Left ventricle myocardium inferior (tissue), 1 donor: ENCODE measurements at places on chromosomes 1 and 21.
A peak's percentile ranks its signal among the peaks of the same experiment; 100 is the strongest.

DNA sequence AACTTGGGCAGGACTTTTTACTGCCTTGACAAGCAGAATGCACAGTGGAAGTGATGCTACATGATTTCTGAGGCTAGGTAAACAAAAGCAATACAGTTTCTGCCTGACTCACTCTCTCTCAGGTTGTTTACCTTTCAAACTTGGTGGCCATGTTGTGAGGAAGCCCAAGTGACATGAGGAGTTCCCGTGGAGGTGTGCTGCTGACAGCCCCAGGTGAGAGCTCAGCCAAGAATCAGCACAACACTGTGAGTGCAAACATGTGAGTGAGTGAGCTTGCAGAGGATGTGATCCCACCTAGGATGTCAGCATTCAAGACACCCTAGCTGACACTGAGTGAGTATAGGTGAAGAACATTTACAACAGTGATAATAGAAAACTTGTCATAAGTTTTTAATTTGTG, 71.1 kb upstream of the IFNAR2 start:
- H3K27ac ChIP-seq: no peak overlapping the region
- no peaks in the 10 kb centered on the region for H3K4me1 ChIP-seq
- H3K36me3 ChIP-seq: no peaks in the 10 kb centered on the region
- H3K27me3 ChIP-seq: peaks cover 45% of the 10 kb centered on the region

GRCh38 chr1:5497503-5497902, 494.7 kb downstream of the NPHP4 start:
- H3K36me3 ChIP-seq: no peaks in the 10 kb centered on the region
- no peak for DNase-seq
- H3K4me1 ChIP-seq: no peaks in the 10 kb centered on the region
- H3K4me3 ChIP-seq: no peak overlapping the region
- H3K27ac ChIP-seq: no peak overlapping the region

DNA sequence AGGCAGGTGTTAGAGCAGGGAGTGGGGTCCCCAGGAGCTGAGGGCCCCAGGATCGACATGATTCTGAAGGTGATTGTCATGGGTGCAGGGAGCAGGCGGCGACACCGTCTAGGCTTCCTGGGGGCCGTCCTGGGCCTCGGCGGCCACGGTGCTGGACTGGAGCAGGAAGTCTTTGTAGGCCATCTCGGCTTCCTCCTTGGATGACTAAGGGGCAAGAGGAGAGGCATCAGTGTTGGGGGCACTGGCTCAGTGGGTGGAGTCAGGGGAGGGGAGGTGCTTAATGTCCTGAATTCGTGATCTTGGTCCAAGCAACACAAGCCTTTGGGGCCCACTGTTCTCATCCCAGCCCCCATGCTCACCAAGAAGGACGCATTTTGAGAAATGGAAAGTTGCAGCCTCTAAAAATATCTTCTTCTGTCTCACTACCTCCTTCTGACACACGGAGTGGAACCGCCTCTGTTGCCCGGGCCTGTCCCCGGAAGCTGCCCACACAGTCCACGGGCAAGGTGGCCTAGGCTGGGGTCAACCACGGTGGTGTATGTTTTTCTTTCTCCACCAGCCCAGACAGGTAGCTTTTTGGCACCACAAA, 8.6 kb upstream of the FCMR start:
- no peak for DNase-seq
- H3K36me3 ChIP-seq: no peaks in the 10 kb centered on the region
- no peaks in the 10 kb centered on the region for H3K27me3 ChIP-seq
- H3K4me1 ChIP-seq: peaks cover 5% of the 10 kb centered on the region
- H3K4me3 ChIP-seq: no peak overlapping the region

DNA sequence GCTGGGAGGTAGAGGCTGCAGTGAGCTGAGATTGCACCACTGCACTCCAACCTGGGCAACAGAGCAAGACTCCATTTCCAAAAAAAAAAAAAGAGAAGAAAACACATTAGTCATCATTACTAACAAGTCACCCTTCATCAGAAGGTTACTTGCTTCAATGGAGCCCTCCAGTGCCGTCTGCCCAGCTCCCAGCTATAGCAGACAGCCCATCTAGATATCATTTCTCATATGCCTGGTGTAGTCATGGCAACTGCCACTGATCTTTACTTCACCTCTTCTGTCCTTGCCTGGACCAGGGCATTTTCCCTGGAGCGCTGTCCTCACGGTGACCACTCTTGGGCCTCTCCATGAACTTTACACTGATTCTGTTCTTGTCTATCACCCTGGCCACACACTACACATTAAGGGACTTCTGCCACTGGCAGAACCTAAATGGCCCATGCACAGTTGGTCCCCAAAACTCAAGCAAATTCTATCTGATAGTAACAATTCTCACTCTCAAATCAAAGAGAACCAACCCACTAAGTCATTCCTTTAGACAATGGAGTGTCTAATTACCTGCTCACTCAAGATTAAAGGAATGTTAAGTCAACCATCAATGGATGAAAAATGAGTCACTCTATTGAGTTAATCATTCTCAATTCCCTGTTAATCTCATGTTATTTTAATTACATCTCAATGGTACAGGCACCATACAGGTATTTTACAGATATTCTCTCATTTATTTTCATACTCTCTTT, 12.9 kb downstream of the GPA33 start:
- H3K4me3 ChIP-seq: no peak overlapping the region
- no peak for DNase-seq
- H3K36me3 ChIP-seq: no peaks in the 10 kb centered on the region
- H3K27me3 ChIP-seq: peaks cover 19% of the 10 kb centered on the region

DNA sequence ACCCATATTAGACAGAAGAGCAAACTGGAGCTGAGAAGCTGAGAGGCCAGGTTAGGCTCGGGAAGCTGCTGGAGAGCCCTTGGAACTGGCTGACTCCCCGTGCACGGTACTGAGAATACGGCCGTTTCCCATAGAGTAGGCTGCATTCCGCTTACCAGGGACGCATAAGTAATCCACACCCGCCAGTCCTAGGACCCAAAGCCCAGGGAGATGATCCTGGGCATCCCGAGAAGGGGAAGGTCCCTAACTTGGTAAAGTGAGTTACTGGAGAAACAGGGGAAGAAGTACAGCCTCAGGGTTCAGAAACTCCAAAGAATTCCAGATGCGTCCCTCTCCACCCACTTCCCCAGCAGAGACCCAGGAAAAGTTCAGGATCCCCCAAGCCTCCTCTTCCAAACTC, 1.3 kb downstream of the LRRC38 start:
- DNase-seq: no peak
- H3K4me3 ChIP-seq: peak overlapping the region; percentile 51
- peaks cover 14% of the 10 kb centered on the region for H3K4me1 ChIP-seq
- H3K36me3 ChIP-seq: no peaks in the 10 kb centered on the region

- no peak overlapping the region for H3K27ac ChIP-seq
- peaks cover 9% of the 10 kb centered on the region for H3K4me1 ChIP-seq
- DNase-seq: no peak
- no peak overlapping the region for H3K4me3 ChIP-seq
- H3K36me3 ChIP-seq: no peaks in the 10 kb centered on the region
Measured at GRCh38 chr1:111197598-111198284, 2.7 kb downstream of the DENND2D start.

DNA sequence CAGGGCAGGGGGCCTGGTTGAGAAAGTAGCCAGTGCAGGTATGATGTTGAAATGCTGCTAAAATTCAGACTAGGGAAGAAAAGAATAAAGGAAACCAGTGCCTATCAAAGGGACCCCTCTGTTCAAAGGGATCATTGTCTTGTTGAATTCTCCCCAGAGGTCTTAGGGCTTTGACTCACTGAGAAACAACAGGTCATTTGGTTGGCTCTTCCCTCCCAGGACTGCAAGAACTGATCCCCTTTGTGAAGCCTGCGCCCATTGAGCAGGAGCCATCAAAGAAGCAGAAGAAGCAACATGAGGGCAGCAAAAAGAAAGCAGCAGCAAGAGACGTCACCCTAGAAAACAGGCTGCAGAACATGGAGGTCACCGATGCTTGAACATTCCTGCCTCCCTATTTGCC, 11.8 kb upstream of the CELSR2 start:
- no peak overlapping the region for H3K27ac ChIP-seq
- no peak overlapping the region for H3K4me3 ChIP-seq
- peaks cover 67% of the 10 kb centered on the region for H3K36me3 ChIP-seq
- H3K4me1 ChIP-seq: peaks cover 25% of the 10 kb centered on the region
- DNase-seq: no peak

GRCh38 chr1:96072021-96072420, 649.6 kb upstream of the PTBP2 start:
- no peak overlapping the region for H3K27ac ChIP-seq
- H3K27me3 ChIP-seq: no peaks in the 10 kb centered on the region
- DNase-seq: no peak
- H3K36me3 ChIP-seq: no peaks in the 10 kb centered on the region

GRCh38 chr1:230754796-230755195, 7.6 kb downstream of the CAPN9 start:
- peak; percentile 57 for DNase-seq
- no peak overlapping the region for H3K4me3 ChIP-seq
- no peaks in the 10 kb centered on the region for H3K36me3 ChIP-seq
- peaks cover 30% of the 10 kb centered on the region for H3K4me1 ChIP-seq

DNA sequence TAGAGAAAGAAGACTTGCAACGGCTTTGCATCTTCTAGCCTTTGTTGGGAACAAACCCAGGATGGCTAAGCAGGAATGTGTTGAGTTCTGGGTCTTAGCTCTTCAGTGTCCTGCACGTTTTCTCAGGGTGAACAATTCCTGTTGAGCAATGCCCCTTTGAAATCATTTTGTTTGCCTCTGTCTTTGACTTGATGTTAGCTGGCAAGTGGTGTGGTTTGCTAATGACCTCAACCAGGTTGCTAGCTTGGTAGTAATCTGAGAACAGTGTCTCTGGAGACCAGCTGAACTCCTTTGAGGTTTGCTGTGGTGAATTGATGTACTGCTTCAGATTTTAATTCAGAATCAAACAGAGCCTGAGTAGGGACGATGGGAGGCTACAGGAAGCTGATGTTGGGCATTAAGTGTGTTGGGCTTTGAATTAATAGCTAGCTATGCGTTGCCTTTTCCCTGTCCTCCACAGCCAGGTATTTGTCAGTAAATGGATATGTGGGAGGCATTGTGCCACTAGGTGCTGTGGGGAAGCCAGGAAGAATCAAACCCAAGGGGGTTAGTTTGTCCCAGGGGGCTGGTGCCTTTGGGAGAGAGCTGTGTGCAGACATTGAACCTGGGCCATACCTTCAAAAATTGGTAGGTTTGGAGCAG, 23.3 kb upstream of the SRSF10 start:
- H3K4me1 ChIP-seq: peaks cover 22% of the 10 kb centered on the region
- no peak overlapping the region for H3K4me3 ChIP-seq
- no peak for DNase-seq
- no peaks in the 10 kb centered on the region for H3K36me3 ChIP-seq

- DNase-seq: no peak
- H3K36me3 ChIP-seq: no peaks in the 10 kb centered on the region
- no peak overlapping the region for H3K4me3 ChIP-seq
- H3K27me3 ChIP-seq: no peaks in the 10 kb centered on the region
Measured at GRCh38 chr21:24693779-24694178, 913.5 kb downstream of the MRPL39 start.

DNA sequence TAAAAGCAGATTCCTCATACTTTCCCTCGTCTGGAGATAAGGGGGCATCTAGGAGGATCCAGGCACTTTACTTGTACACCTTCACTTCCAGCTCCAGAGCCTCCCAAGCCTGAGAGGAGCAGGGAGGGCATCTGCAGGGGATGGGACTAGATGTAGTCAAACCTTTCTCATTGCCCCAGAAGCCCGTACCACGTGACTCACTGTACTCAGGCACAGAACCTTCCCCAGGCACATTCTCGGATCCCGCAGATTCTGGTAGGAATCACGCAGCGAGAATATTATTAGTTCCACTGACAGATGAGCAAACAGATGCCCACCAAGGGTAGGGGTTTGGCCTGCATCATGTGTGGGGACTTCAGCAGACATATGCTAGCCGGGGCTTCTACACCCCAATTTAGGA, 25.2 kb upstream of the TNR start:
- peaks cover 17% of the 10 kb centered on the region for H3K27me3 ChIP-seq
- no peaks in the 10 kb centered on the region for H3K36me3 ChIP-seq
- H3K4me1 ChIP-seq: no peaks in the 10 kb centered on the region

DNA sequence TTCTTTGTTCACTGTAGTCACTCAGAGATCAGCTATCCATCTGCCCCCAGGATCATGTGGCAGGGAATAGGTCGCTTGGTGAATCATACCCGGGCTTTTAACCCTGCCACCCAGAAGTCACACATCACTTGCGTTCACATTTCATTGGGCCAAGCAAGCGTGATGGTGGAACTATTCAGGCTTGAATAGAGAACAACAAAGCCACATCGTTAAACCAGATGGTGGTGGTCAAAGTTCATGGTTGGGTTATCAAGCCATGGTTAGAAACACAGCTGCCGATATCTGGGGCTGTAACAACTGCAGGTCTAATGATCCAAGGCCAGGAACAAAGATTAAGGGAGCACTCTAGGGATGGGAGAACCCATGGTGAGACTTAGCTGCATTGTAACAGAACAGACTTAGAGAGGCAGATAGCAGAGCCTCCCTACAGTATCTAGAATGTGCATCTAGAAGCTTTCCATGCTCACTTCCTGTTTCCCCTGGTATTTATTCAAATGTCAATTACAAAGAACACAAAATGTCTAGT, 40.0 kb upstream of the PTPRC start:
- no peaks in the 10 kb centered on the region for H3K36me3 ChIP-seq
- H3K4me3 ChIP-seq: no peak overlapping the region
- H3K27ac ChIP-seq: no peak overlapping the region
- H3K27me3 ChIP-seq: no peaks in the 10 kb centered on the region
- H3K4me1 ChIP-seq: no peaks in the 10 kb centered on the region
- no peak for DNase-seq

DNA sequence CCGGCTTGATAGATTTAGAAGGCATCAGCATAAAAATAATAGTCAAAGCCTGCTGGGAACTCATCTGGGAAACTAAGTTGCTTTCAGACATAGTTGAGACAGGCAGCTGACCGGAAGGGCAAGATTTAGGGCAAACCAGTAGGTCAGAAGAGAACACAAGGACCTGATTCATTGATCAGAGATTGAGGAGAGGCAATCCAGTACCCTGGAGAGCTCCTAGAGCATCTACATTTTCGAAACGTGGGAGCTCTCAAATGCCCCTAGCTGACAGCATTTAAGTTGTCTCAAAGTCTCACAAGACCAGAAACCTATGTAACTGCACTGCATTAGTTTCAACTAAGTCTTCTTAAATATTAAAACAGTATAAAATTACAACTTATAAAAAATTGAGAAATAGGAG, 22.9 kb upstream of the MTF2 start:
- no peak overlapping the region for H3K27ac ChIP-seq
- H3K27me3 ChIP-seq: peaks cover 17% of the 10 kb centered on the region
- no peaks in the 10 kb centered on the region for H3K36me3 ChIP-seq
- no peak for DNase-seq

- H3K36me3 ChIP-seq: peaks cover 4% of the 10 kb centered on the region
- H3K4me1 ChIP-seq: peaks cover 7% of the 10 kb centered on the region
- no peak overlapping the region for H3K27ac ChIP-seq
- H3K4me3 ChIP-seq: no peak overlapping the region
- no peaks in the 10 kb centered on the region for H3K27me3 ChIP-seq
Measured at GRCh38 chr1:205199931-205200299, 11.6 kb downstream of the DSTYK start.
